ENCODE measurements at places on chromosomes 6 and 20.

DNA sequence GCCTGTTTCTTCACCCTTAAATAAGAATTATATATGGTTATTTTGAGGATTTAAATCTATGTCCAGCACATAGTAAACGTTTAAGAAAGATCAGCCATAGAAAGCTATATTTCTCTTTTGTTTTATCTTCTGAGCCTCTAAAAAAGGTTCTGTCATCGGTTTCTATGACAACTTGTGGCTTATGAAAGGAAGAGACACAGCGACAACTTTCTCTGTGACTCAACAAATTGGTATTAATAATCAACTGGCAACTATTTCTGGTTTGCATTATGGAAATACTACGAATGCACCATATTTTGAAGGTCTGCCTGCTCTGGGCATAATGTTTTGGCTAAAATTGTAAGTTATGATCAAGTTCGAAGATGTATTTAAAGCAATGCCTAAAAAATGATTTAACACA, 751.0 kb downstream of the CD109 start:
- no peak overlapping the region for H3K27ac ChIP-seq
- no peak for DNase-seq
- H3K4me3 ChIP-seq = no peak overlapping the region
- H3K27me3 ChIP-seq = no peaks in the 10 kb centered on the region
- H3K36me3 ChIP-seq = no peaks in the 10 kb centered on the region

DNA sequence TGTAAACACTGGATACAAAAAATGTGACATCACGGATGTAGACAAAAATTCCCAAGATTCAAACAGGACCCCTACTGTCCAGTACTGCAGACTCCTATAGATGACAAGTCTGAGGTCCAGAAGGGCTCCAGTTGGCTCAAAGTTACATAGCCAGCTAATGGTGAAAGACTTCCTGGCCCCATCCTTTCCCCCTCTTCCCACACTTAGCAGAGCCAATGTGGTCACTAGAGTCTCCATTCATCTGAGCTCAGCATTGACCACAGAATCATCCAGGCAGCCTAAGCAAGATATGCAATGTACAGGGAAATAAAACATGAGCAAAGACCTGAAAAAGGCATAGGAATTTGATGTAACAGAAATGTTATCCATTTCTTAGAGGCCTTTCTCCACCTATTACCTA, 180.5 kb downstream of the ADAT2 start:
- H3K4me3 ChIP-seq = no peak overlapping the region
- DNase-seq = no peak
- no peaks in the 10 kb centered on the region for H3K27me3 ChIP-seq
- peaks cover 5% of the 10 kb centered on the region for H3K36me3 ChIP-seq
- no peaks in the 10 kb centered on the region for H3K4me1 ChIP-seq

DNA sequence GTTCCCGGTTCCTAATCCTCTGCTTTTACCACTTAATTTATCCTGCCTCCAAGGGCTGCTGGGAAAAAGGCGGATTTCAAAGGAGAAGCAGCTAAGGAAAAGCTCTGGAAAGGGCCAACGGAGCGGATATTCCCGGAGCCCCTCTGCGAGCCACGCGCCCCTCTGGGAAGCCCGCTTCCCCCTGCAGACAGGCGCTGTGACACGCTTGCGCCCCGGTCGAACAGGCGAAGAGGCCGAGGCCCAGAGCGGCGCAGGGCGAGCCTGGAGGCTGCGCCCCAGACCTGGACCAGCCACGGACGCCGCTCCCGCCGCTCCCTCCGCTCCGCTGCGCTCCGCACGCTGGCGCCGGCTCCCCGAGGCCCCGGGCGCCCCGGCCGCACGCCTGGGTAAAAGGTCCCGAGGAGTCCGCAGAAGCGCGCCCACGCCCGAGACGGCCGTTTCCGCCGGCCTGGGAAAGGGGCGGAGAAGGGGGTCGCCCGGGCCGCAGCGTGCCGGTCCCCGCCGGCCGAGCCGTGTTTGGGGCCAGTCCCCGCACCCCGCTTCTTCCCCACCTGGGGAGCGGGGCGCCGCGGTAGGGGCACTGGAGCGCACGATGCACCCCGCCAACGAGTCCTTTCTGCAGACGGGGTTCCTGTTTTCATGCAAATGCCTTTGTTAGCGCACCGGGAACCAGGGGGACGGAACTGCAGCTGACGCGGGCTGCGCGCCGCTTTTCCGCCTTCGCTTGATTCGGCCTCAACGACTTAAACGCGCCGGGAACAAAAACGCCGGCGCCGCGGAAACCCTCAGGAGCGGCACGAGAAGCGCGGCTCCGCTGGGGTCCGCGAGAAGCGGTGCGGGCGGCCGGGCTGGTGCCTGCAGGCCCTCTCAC, 91.9 kb upstream of the SIRPA start:
- peak; percentile 92 for DNase-seq
- peak overlapping the region; percentile 93 for H3K4me3 ChIP-seq
- H3K27ac ChIP-seq = peak overlapping the region; percentile 96
- H3K36me3 ChIP-seq = no peaks in the 10 kb centered on the region

DNA sequence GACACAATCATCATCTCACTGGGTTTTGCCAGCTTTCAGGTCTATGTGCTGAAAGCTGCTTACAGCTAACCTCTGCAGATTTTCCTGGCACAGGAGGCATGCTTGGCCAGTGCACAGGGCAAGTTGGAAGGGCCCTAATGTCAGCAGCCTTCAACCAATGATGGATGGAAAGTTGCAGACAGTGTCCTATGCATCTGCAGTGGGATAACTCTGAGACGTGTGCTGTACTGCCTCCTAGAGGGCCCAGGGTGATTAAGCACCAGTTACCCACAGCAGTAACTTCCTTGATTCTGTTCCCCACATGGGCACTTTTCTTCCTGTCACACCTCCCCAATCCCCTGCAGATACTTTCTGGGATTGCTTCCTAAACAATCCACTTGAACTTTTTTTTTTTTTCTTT, 38.6 kb downstream of the OVOL2 start:
- H3K4me1 ChIP-seq = peaks cover 6% of the 10 kb centered on the region
- H3K27ac ChIP-seq = no peak overlapping the region
- H3K36me3 ChIP-seq = no peaks in the 10 kb centered on the region
- no peak overlapping the region for H3K4me3 ChIP-seq
- H3K27me3 ChIP-seq = no peaks in the 10 kb centered on the region
- peak; percentile 21 for DNase-seq

DNA sequence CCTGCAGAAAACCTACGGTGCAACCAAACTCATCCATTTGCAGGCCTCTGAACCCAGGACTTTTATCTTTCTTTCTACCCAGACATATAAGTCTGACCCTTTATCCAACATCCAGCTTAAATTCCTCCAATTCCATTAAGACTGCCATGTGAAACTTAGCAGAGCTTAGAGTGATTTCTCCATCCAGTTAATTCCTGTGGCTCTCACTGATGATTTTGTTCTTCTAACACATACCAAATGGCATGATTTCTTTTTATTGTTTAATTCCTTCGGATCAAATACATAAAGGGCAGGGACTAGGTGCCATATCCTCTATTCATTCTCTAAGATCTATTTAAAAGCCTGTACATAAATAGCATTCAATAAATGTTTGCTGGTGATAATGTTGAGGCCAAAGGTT, 92.9 kb downstream of the TASP1 start:
- H3K27me3 ChIP-seq = no peaks in the 10 kb centered on the region
- H3K27ac ChIP-seq = peak overlapping the region; percentile 29
- no peak for DNase-seq
- no peak overlapping the region for H3K4me3 ChIP-seq
- H3K36me3 ChIP-seq = peaks cover 11% of the 10 kb centered on the region

- H3K4me1 ChIP-seq = no peaks in the 10 kb centered on the region
- H3K27ac ChIP-seq = no peak overlapping the region
- H3K27me3 ChIP-seq = no peaks in the 10 kb centered on the region
These were observed 218.6 kb upstream of the UFL1 start for GRCh38 chr6:96302991-96303390.

- H3K27me3 ChIP-seq = peaks cover 24% of the 10 kb centered on the region
- H3K36me3 ChIP-seq = peaks cover 4% of the 10 kb centered on the region
- no peak overlapping the region for H3K27ac ChIP-seq
- peak; percentile 37 for DNase-seq
- peak overlapping the region; percentile 98 for H3K4me3 ChIP-seq
- H3K4me1 ChIP-seq = peaks cover 24% of the 10 kb centered on the region
These were observed 815 bp downstream of the UTRN start for GRCh38 chr6:144285798-144286502.
